ENCODE measurements at places on chromosomes 1 and 21. TPM values are rescaled to one million over a fixed set of nuclear protein-coding genes. Genes with fewer than 3 reads are reported as not detected.

MPL gene
- not detected for total RNA-seq

A3GALT2 gene
- not detected for total RNA-seq

CCDC27 gene
- total RNA-seq = not detected

RBM11 gene
- 0.84 TPM for total RNA-seq

GPATCH3 gene
- 17.0 TPM for total RNA-seq

GJA9 gene
- total RNA-seq = not detected

NR1I3 gene
- total RNA-seq = not detected

CEP350 gene
- 61.7 TPM for total RNA-seq

ETNK2 gene
- total RNA-seq = not detected

CCT8 gene
- total RNA-seq = 235 TPM

- H3K4me1 ChIP-seq = peaks cover 6% of the 10 kb centered on the region
- H3K27ac ChIP-seq = no peak overlapping the region
- H3K27me3 ChIP-seq = peaks cover 9% of the 10 kb centered on the region
- peaks cover 3% of the 10 kb centered on the region for H3K36me3 ChIP-seq
- no peak for DNase-seq
Observed at GRCh38 chr1:6915999-6916565, 130.8 kb downstream of the CAMTA1 start.

GRCh38 chr1:201334325-201335173 is 42.9 kb downstream of the TNNT2 start:
- H3K4me3 ChIP-seq = no peak overlapping the region
- no peaks in the 10 kb centered on the region for H3K36me3 ChIP-seq
- no peaks in the 10 kb centered on the region for H3K4me1 ChIP-seq
- peaks cover 12% of the 10 kb centered on the region for H3K27me3 ChIP-seq
- no peak overlapping the region for H3K27ac ChIP-seq

- peak overlapping the region; percentile 60 for H3K27ac ChIP-seq
- H3K4me3 ChIP-seq = no peak overlapping the region
- no peak for DNase-seq
- no peaks in the 10 kb centered on the region for H3K27me3 ChIP-seq
- peaks cover 71% of the 10 kb centered on the region for H3K36me3 ChIP-seq
- peaks cover 43% of the 10 kb centered on the region for H3K4me1 ChIP-seq
Observed at GRCh38 chr1:32274646-32275340, 17.1 kb upstream of the HDAC1 start.

GRCh38 chr1:71464016-71464415 is 383.2 kb upstream of the ZRANB2 start:
- no peak overlapping the region for H3K4me3 ChIP-seq
- DNase-seq = no peak
- H3K36me3 ChIP-seq = no peaks in the 10 kb centered on the region
- H3K27ac ChIP-seq = no peak overlapping the region

GRCh38 chr1:173330149-173330951 is 123.2 kb upstream of the TNFSF4 start:
- H3K27ac ChIP-seq = no peak overlapping the region
- H3K36me3 ChIP-seq = no peaks in the 10 kb centered on the region
- peak overlapping the region; percentile 56 for H3K4me3 ChIP-seq
- no peak for DNase-seq
- H3K4me1 ChIP-seq = peaks cover 27% of the 10 kb centered on the region

GRCh38 chr21:45954261-45954660 is 27.3 kb upstream of the COL6A1 start:
- no peak overlapping the region for H3K27ac ChIP-seq
- no peak for DNase-seq
- no peaks in the 10 kb centered on the region for H3K4me1 ChIP-seq
- H3K4me3 ChIP-seq = no peak overlapping the region

DNA sequence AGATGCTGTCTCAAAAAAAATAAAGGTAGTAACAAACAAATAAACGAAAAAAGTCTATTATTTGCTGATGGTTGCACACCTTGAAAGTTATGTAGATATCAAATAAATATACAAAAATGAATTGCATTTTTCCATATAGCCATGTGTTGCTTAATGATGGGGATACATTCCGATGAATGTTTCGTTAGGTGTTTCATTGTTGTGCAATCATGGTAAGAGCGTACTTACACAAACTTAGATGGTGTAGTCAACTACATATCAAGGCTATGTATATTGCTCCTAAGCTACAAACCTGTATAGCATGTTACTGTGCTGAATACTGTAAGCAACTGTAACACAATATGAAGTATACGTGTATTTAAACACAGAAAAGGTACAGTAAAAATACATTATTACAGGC is 34.4 kb downstream of the AHCTF1 start:
- H3K4me1 ChIP-seq = peaks cover 12% of the 10 kb centered on the region
- no peaks in the 10 kb centered on the region for H3K27me3 ChIP-seq
- no peak overlapping the region for H3K4me3 ChIP-seq
- H3K27ac ChIP-seq = no peak overlapping the region
- H3K36me3 ChIP-seq = peaks cover 53% of the 10 kb centered on the region
- no peak for DNase-seq

GRCh38 chr21:34913811-34914210 is 135.3 kb downstream of the RUNX1 start:
- DNase-seq = no peak
- no peak overlapping the region for H3K4me3 ChIP-seq
- H3K36me3 ChIP-seq = peaks cover 6% of the 10 kb centered on the region
- no peaks in the 10 kb centered on the region for H3K27me3 ChIP-seq

DNA sequence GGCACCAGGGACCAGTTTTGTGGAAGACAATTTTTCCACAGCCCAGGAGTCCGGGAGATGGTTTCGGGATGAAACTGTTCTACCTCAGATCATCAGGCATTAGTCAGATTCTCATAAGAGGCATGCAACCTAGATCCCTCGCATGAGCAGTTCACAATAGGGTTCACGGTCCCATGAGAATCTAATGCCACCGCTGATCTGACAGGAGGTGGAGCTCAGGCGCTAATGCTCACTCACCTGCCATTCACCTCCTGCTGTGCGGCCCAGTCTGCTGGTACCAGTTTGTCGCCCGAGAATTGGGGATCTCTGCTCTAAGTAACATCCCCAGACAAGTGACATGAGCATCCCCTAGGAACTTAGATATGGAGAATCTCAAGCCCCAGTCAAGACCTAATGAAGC is 180.7 kb downstream of the COQ8A start:
- no peak for DNase-seq
- no peaks in the 10 kb centered on the region for H3K36me3 ChIP-seq
- H3K27ac ChIP-seq = no peak overlapping the region
- no peak overlapping the region for H3K4me3 ChIP-seq

DNA sequence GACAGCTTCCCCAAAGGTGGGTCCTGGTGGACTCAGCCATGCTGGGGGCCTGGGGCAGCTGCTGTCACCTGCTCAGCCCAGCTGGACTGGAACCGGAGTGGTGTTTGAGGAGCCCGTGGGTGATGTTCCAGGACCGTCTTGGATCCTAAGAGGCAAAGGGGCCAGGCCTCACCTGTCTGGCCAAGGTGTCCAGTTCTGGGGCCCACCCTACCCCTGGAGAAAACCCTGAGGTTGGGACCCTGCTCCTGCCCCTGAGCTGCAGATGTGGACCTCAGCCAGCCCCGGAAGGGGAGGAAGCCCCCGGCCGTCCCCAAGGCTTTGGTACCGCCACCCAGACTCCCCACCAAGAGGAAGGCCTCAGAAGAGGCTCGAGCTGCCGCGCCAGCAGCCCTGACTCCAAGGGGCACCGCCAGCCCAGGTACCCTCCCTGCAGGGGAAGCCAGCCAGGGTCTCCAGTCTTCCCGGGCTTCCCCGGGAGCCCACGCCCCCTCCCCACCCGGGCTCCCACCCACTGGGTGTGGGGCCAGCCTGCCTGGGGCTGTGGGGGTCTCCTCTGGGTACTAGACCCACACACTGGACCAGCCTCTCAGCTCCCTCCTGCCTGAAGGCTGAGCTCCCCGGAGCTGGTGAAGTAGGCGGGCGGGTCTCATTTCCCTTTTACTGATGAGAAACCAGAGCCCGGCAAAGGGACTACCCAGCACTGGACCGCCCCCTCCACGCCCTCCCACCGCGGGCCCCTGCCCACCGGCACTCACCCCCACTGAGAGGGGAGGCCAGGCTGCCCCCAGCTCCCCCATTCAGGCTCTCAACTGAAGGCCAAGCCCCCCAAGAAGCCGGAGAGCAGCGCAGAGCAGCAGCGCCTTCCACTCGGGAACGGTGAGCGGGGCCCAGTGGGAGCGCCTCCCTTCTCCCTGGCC is 1.3 kb downstream of the AIRE start:
- no peaks in the 10 kb centered on the region for H3K36me3 ChIP-seq
- no peak overlapping the region for H3K4me3 ChIP-seq
- H3K27ac ChIP-seq = no peak overlapping the region
- H3K4me1 ChIP-seq = no peaks in the 10 kb centered on the region

DNA sequence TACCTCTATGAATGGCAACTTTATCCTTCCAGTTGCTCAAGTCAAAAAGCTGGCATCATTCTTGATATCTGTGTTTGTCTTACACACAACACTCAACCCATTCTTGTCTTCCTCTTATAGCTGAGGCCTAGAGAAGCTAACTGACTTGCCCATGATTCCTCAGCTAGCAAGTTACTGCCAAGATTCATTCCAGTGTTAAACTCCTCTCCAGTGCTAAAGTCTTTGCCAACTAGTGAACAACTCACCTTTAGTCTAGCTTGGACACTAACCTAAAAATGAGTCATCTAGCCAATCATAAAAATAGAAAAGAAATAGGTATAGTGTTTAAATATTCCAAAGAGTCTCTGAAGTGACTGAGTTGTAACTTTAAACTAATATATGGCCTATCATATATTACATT is 45.6 kb upstream of the RGS2 start:
- H3K4me3 ChIP-seq = no peak overlapping the region
- H3K27ac ChIP-seq = no peak overlapping the region
- no peak for DNase-seq

DNA sequence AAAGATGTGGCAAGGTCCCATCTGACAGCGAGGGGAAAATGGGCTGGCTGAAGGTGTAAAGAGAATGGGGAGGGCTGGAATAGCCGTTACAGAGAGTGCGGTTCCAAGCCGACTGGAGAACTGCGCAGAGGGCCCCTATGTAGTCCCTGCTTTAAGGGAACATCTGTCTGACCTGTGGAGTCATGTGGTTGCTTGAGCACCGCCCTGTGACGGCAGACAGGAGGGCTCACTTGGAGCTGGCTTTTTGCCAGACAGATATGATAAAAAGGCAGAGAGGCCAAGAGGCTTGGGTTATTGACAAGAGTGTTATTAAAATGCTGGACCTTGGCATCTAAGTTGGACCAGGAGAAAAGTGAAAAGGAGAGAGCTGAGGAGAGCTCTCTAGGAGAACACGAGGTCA is 5.9 kb upstream of the PTPRF start:
- H3K27me3 ChIP-seq = peaks cover 53% of the 10 kb centered on the region
- DNase-seq = no peak
- H3K4me3 ChIP-seq = no peak overlapping the region
- H3K36me3 ChIP-seq = no peaks in the 10 kb centered on the region
- no peak overlapping the region for H3K27ac ChIP-seq

DNA sequence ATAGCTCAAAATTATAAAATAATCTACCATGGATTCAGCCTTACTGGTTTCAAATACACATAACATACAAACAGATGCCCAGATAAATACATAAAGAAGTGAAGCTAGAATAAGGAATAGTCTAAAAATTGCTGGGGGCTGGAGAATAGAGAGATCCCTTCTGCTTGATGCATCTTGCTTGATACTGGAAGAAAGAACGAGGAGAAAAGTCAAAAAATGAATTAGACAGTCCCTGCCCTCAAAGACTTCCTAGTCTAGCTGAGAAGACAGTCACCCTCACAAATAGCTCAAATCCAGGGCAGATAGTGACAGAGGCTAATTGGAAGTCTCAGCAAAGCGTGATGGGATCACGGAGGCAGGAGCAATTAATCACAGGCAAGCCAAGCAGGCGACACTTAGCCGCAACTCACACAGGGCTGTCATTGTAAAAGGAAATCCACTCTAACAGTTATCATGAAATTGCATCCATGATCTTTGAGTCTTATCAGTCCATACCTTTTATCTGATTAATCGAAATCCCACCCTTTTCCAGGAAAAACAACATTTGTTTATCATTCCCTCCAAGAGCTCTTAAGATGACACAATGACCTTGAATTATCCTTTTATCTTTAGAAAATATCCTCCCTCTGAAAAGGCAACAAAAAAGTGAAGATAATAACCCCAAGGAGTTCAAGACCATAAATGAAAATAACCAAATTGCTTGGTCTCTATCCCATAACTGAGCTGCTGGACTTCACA is 59.7 kb upstream of the TIAM1 start:
- peaks cover 2% of the 10 kb centered on the region for H3K4me1 ChIP-seq
- no peak overlapping the region for H3K4me3 ChIP-seq
- peaks cover 5% of the 10 kb centered on the region for H3K27me3 ChIP-seq
- no peak overlapping the region for H3K27ac ChIP-seq
- no peak for DNase-seq
- no peaks in the 10 kb centered on the region for H3K36me3 ChIP-seq

- H3K27me3 ChIP-seq = no peaks in the 10 kb centered on the region
- peaks cover 53% of the 10 kb centered on the region for H3K4me1 ChIP-seq
- no peak for DNase-seq
- H3K27ac ChIP-seq = peak overlapping the region; percentile 30
- H3K4me3 ChIP-seq = no peak overlapping the region
Observed at GRCh38 chr1:15418806-15419515, 9.3 kb downstream of the EFHD2 start.

GRCh38 chr1:150875197-150876118 is 941 bp downstream of the ARNT start:
- DNase-seq = peak; percentile 44
- H3K4me3 ChIP-seq = peak overlapping the region; percentile 94
- peaks cover 35% of the 10 kb centered on the region for H3K4me1 ChIP-seq
- peaks cover 16% of the 10 kb centered on the region for H3K36me3 ChIP-seq

- H3K36me3 ChIP-seq = no peaks in the 10 kb centered on the region
- no peaks in the 10 kb centered on the region for H3K27me3 ChIP-seq
- H3K4me3 ChIP-seq = no peak overlapping the region
- H3K4me1 ChIP-seq = no peaks in the 10 kb centered on the region
- DNase-seq = no peak
- no peak overlapping the region for H3K27ac ChIP-seq
Observed at GRCh38 chr1:4500441-4500840, 154.0 kb upstream of the AJAP1 start.

GRCh38 chr21:45297329-45297728 is 9.6 kb upstream of the POFUT2 start:
- no peak overlapping the region for H3K27ac ChIP-seq
- H3K36me3 ChIP-seq = no peaks in the 10 kb centered on the region
- peaks cover 11% of the 10 kb centered on the region for H3K4me1 ChIP-seq

GRCh38 chr1:80892539-80892938 is 908.2 kb upstream of the ADGRL2 start:
- H3K4me3 ChIP-seq = no peak overlapping the region
- no peak for DNase-seq
- H3K27ac ChIP-seq = no peak overlapping the region
- no peaks in the 10 kb centered on the region for H3K4me1 ChIP-seq

GRCh38 chr1:55420929-55421716 is 206.0 kb upstream of the USP24 start:
- H3K27ac ChIP-seq = no peak overlapping the region
- peaks cover 4% of the 10 kb centered on the region for H3K27me3 ChIP-seq
- H3K4me1 ChIP-seq = no peaks in the 10 kb centered on the region
- DNase-seq = no peak
- H3K4me3 ChIP-seq = no peak overlapping the region

Measured in activated CD8-positive, alpha-beta memory T cell treated with anti-CD3 and anti-CD28 coated beads, Interleukin-2, amount 10 ng/mL, durations not matched to agents 7 days and 5 days (primary cell).